ENCODE measurements at places on chromosomes 5 and 9.

- no peak for DNase-seq
Observed at GRCh38 chr9:120865809-120866208, 11.2 kb downstream of the PHF19 start.

DNA sequence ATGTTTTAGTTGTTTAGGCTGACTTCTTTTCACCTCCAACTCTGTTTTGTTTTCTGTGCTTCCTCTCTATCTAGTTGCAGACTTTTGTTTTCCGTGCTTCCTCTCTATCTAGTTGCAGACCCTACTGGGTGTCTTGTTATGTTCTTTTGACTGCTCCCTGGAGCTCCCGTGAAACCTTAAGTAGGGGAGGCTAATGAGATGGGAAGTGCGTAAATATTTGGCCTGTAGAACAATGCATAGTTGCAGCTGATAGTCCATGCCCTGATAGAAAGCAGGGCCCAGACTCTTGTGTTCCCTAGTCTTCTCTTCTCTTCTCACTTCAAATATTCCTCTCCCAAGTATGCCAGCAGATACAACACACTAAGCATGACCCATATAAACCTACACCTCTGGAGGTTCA lies 757.0 kb downstream of the BRINP1 start:
- no peak for DNase-seq

DNA sequence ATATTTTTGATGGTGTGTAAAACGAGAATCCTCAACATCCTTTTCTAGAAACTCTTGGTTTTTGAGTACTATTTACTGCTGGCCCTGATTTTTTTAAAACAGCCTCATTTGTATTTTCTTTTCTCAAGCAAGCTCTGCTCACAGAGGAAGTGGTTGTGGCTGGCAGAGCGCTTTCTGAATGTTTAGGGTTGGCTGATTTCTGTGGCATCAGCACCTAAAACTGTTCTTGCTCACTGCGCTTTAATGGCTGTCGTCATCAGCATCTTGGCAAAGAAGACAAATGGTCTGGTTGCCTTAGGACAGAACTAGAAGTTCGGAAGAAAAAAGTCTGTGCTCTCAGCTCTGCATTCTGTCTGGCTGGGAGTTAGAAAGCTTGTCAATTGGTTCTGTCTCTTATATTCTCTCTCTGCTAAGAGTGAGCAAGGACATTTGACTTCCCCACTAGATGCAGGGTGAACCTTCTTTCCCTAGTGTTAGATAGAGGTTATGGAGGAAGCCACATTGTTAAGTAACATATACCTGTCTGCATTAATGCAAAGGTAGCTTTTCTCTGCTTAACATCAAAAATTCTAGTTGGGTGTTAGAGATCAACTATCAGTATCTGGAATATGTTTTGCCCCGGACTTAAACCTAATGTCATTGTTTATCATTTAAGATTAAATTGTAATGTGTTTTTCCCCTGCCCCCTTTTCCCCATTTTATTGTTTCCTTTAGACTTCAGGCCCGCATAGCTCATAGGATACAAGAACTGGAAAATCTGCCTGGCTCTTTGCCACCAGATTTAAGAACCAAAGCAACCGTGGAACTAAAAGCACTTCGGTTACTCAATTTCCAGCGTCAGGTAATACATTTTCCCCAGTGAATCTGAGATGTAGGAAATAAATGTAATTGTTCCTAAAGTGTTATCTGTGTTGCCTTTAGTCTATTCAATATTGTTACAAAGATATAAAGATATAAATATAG lies 39.0 kb downstream of the SMARCA2 start:
- no peak for DNase-seq

- DNase-seq = no peak
Observed at GRCh38 chr5:37532976-37533740, 154.0 kb downstream of the WDR70 start.

DNA sequence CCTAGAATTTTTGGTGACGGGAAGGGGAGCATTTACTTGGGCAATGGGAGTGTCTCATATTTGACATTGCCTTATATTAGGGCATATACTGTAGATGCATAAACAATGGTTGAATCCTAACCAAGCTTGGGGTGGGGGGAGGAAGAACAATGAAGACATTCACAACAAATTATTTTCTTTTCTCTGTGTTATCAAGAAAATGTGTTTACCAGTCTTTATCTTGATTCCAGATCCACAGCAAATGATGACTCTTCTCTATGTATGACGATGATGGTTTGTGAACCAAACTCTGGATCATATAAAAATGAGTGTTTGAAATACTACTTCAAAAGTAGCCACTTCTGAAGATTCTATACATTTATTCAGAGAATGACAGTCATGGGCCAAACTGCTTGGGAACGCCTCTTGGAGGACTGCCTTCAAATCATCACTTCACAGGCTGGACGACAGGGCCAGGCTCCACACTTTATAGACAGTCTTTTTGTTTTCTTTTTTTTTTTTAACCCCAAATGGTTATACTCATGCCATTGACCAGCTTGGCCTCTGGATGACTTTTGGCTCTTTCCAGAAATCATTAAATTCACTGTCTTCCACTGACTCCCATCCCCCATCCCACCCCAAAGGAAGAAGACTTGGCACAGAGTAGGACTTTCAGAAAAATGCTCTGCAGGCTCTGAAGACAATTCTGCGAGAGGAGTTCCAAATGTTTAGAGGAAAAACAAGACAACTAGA lies 123.8 kb upstream of the LIFR start:
- no peak for DNase-seq

DNA sequence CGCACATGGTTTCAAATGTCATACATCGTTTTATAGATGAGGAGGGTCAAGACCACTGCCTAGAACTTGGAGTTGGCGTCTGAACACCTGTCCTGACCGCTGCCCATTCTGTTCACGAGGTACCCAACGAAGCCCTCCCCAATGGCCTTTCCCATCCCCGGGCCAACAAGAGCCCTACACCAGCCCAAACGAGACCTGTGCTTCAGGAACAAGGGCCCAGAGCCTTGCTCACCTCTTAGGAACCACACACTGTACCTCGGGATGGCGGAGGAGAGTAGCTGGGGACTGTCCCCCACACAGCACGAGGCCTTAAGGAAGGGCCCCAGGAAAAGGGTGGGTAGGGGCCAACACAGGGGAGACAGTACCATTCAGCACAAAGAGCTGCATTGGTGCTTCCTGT lies 3.0 kb downstream of the SURF6 start:
- no peak for DNase-seq

DNA sequence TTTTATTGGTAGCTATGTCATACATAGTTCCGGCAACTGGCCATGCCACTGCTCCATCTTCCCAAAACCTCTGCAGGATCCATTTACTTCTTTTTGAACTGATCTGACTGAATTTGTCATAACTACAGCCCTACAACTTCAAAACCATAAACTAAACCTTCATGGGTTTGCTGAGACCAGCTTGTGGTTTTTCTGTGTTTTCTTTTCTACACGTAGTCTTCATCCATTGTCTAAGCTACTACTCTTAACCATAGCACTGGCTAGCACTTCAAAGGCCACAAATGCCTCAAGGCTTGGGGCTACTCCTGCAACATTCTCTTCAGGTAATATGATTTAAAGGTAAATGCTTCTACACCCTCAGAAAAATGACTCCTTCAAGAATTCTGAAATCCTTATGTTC lies 9.0 kb upstream of the KIF2A start:
- no peak for DNase-seq

GRCh38 chr9:128054087-128054486 lies 13.0 kb downstream of the NAIF1 start:
- DNase-seq = no peak

- DNase-seq = no peak
Observed at GRCh38 chr5:9405196-9405754, 140.6 kb downstream of the SEMA5A start.

DNA sequence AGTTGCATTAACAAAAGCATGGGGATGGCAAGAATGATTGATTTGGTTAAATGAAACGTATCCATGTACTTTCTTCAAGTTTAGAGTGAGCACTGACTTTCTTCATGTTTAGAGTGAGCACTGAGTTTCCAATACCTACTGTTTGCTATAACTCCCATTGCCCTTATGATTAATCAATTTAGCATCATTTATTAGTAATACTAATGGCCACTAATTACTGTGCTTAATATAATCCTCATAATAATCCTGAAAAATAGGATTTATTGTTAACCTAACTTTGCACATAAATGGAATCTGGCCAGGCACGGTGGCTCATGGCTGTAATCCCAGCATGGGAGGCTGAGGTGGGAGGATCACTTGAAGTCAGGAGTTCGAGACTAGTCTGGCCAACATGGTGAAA lies 22.1 kb upstream of the GPR21 start:
- no peak for DNase-seq

DNA sequence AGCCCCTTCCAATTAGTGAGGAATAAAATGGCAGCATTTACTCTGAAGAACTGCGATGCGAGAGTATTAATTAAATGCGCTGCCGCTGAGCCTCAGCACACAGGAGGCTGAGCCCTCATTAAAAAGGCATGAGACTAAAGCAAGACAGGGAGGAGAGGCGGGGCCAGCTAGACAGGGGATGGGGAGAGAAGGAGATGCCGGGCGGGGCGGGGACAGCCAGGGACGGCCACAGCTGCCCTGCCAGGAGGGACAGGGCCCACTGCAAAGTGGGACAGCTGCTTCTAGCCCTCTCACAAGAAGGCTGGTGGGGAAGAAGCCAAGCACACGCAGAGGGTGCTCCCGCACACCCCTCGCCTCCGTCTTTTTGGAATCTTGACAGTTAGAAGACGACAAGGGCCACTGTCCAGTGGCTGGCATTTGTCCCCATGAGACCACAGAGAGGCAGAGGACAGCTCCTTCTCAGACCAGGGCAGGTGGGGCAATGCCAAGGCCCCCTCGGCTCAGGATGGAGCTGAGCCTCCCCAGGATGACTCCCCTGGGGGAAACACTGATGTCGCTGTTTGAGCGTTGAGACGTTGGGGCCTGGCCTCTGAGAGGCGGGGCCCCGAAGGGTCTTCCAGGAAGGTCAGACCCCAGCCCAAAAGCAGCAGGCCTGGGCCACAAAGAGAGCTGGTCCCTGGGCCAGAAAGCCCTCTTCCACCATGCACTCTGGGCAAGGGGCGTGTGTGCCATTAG lies 26.9 kb downstream of the ADAMTS2 start:
- DNase-seq = no peak

- DNase-seq = no peak
Observed at GRCh38 chr9:18268381-18268780, 205.6 kb upstream of the ADAMTSL1 start.

- no peak for DNase-seq
Observed at GRCh38 chr9:15332939-15333338, 25.9 kb upstream of the TTC39B start.

DNA sequence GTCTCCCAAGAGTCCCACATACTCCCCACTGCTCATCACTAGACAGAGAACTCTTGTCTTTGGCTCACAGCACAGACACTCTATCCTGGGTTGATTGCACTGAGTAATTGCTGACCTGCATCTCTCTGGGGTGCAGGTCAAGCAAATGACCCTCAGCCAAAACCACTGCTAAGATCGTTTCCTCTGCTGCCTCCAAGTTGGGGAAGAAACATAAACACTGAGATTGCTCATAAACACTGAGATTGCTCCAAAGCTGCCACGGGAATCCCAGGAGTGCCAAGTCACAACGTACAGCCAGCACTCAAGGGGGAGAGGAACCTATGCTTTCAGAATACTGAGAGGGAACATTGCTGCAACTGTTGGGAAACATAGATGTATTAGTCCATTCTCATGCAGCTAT lies 1402.1 kb upstream of the ACO1 start:
- no peak for DNase-seq

GRCh38 chr9:135589596-135590485 lies 28.3 kb downstream of the PAEP start:
- DNase-seq = no peak

GRCh38 chr9:126974594-126974993 lies 60.0 kb downstream of the RALGPS1 start:
- no peak for DNase-seq

GRCh38 chr5:126911986-126912385 lies 118.4 kb downstream of the MARCHF3 start:
- DNase-seq = no peak

GRCh38 chr9:2494562-2494961 lies 127.0 kb upstream of the VLDLR start:
- DNase-seq = no peak

DNA sequence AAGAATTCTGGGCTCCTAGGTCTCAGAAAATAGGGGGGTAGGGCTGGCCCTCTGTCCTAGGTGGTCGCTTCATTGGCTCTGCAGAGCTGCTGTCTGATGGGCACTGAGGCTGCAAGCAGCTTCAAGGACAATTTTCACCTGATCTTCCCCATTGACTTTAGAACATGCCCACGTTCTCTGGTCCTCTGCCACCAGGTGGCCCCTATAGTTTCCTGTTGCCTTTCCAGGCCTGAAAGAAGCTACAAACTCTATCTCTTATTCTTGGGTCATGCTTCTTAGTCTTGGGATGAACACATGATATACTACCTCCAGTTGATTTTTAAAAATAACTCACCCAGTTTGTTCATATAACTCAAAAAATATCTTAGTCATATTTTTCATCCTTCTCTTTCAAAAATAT lies 26.3 kb downstream of the SPZ1 start:
- no peak for DNase-seq

DNA sequence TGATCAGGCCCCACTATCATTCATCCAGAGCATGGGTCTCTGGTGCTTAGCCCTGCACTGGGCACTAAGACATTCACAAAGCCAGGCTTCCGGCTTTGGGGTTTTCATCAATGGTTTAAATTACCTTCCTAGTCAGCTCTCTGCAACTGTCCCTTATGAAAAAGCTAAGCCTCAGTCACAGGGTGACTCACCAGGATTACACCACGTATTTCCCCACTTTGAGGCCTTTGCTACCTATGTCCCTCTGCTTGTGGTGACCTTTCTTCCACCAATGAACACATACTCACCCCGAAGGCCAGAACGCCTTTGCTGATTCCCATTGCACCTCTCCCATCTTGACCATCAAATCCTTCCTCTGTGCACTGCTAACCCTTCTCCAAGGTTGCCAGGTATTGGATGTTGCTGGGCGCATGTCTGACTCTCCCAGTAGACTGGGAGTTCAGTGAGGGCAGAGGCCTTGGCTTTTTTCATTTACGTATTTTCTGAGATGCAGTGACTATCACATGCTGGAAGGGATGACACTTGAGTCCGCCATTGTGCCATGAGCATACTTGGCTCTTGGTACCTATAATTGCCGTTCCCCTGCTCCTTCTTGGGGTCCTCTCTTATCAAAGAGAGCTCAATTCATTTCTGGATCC lies 58.7 kb upstream of the TNFSF8 start:
- no peak for DNase-seq

GRCh38 chr9:89149726-89150125 lies 28.9 kb downstream of the SHC3 start:
- no peak for DNase-seq
